ENCODE measurements at places on chromosomes 13 and 19. TPM values are rescaled to one million over a fixed set of nuclear protein-coding genes. Genes with fewer than 3 reads are reported as not detected.

CEACAM7 gene
- not detected for total RNA-seq

GRCh38 chr13:41645331-41645730, 188.0 kb downstream of the RGCC start:
- H3K4me3 ChIP-seq = no peak overlapping the region
- H3K27ac ChIP-seq = no peak overlapping the region
- no peak for DNase-seq
- H3K27me3 ChIP-seq = no peaks in the 10 kb centered on the region
- peaks cover 5% of the 10 kb centered on the region for H3K4me1 ChIP-seq
- H3K36me3 ChIP-seq = no peaks in the 10 kb centered on the region

- peaks cover 9% of the 10 kb centered on the region for H3K36me3 ChIP-seq
- DNase-seq = peak; percentile 90
- H3K4me1 ChIP-seq = peaks cover 56% of the 10 kb centered on the region
- peak overlapping the region; percentile 23 for H3K4me3 ChIP-seq
- H3K27ac ChIP-seq = peak overlapping the region; percentile 75
- H3K27me3 ChIP-seq = peaks cover 3% of the 10 kb centered on the region
Observed at GRCh38 chr19:45643024-45643926, 4.1 kb upstream of the EML2 start.

NLRP9 gene
- total RNA-seq = not detected

GRCh38 chr19:39111593-39112199, 13.9 kb upstream of the PAK4 start:
- no peak overlapping the region for H3K4me3 ChIP-seq
- H3K27me3 ChIP-seq = peaks cover 8% of the 10 kb centered on the region
- no peak for DNase-seq
- H3K4me1 ChIP-seq = peaks cover 5% of the 10 kb centered on the region

DNA sequence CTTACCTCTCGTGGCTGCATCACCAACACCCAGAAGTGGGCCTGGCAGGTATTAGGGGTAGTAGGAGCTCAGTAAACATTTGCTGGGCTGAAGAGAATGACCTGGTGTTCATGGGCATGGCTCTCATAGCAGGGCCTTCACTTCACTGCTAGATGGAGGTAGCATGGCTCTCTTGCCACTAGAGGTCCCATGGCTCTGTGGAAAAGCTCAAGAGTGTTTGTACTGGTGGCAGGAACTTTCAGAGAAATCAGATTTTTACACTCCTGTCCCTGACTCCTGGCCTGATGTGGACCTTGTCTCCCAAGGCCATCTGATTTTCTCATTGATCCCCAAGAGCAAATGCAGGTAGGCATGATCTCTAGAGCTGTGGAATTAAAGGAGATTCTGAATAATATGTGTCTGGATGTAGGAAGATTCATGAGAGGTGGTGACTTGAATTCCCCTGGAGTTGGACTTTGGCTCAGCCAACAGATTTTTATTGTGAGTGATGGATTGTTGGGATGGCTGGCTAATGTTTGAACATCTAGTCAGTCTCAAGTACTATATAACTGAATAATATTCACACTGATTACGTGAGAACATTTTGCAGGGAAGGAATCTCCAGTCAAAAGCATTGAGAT, 5.7 kb downstream of the ZNF574 start:
- H3K27me3 ChIP-seq = no peaks in the 10 kb centered on the region
- H3K4me3 ChIP-seq = no peak overlapping the region
- H3K36me3 ChIP-seq = peaks cover 22% of the 10 kb centered on the region
- peaks cover 27% of the 10 kb centered on the region for H3K4me1 ChIP-seq
- peak; percentile 41 for DNase-seq

GRCh38 chr13:44230071-44230470, 143.6 kb upstream of the SERP2 start:
- no peak for DNase-seq
- no peak overlapping the region for H3K4me3 ChIP-seq
- H3K4me1 ChIP-seq = no peaks in the 10 kb centered on the region
- H3K36me3 ChIP-seq = no peaks in the 10 kb centered on the region

DNA sequence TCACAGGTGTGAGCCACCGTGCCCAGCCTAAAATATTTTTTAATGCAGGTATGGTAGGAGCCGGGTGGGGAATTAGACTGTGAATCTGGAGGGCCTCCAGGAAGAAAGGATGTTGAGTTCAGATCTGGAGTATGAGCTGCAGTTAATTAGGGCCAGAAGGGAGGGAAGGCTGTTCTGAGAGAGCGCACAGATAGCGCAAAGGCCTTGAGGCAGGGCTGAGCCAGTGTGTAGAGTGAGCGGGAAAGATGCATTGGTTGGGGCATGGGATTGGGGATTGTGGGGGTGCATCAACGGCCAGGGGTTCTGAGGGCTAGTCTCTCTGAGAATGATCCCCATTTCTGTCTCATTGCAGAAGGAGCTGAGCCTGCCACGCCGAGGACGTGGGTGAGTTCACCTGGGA, 9.7 kb downstream of the MAST3 start:
- no peak for DNase-seq
- H3K36me3 ChIP-seq = peaks cover 1% of the 10 kb centered on the region
- peaks cover 22% of the 10 kb centered on the region for H3K4me1 ChIP-seq
- no peaks in the 10 kb centered on the region for H3K27me3 ChIP-seq

USHBP1 gene
- not detected for total RNA-seq

DNA sequence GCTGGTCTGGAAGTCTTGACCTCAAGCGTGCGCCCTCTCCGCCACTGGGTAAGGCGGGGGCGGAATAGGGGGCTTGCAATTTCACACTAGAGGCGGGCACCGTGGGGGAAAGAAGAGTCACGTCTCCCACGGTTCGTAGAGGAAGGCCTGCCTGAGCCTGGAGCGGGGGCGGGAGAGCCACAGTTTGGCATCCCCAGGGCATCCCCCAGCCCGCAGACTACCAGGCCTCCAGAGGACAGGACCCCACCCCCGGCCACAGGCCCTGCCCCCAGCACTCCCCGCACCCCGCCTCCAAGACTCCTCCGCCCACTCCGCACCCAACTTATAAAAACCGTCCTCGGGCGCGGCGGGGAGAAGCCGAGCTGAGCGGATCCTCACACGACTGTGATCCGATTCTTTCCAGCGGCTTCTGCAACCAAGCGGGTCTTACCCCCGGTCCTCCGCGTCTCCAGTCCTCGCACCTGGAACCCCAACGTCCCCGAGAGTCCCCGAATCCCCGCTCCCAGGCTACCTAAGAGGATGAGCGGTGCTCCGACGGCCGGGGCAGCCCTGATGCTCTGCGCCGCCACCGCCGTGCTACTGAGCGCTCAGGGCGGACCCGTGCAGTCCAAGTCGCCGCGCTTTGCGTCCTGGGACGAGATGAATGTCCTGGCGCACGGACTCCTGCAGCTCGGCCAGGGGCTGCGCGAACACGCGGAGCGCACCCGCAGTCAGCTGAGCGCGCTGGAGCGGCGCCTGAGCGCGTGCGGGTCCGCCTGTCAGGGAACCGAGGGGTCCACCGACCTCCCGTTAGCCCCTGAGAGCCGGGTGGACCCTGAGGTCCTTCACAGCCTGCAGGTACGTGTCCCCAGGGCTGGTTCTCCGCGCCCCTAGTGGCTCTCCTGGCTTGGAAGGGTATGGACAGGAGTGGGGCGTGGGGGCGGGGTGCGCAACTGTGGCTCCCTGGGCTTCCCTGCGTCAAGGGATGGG, at the start of gene ANGPTL4:
Gene ANGPTL4 (plus strand): TSS at position 353 of the 969 bp plus-strand sequence. CDS start 167 bp downstream, at position 520.
- no peaks in the 10 kb centered on the region for H3K36me3 ChIP-seq
- H3K27me3 ChIP-seq = peaks cover 49% of the 10 kb centered on the region
- peak; percentile 53 for DNase-seq
- peaks cover 22% of the 10 kb centered on the region for H3K4me1 ChIP-seq

HTR2A gene
- total RNA-seq = not detected

DNA sequence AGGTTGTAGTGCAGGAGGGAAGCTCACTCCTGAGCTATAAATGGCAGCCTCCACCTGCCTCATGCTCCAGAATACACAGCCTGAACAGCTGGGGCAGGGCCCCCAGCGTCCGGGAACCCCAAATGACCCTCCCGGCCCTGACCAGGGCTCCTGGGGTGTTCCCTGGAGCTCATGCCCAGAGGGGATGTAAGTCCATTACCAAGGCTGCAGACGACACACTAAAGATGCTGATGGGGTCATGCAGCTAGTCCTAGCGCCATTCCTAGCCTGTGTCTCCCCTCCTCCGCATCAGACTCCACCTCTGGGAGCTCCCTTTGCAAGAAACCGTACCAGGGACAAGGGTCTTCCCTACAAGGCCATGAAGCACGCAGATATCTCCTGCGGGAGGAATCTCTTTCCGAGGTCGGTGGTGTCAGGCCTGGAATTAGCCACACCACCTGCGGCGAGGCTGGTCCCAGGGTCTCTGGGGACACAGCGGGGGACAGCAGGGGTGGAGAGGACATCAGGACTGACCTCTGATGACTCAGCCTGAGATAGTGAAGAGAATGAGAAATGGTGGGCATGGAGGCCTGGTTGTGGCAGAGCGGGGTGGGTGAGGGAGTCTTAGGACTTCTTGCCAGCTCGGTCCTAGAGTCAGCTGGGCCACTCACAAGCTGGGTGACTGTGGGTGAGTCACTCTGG, 11.9 kb upstream of the TPM4 start:
- peaks cover 32% of the 10 kb centered on the region for H3K4me1 ChIP-seq
- DNase-seq = no peak
- no peak overlapping the region for H3K27ac ChIP-seq
- no peaks in the 10 kb centered on the region for H3K36me3 ChIP-seq
- peaks cover 3% of the 10 kb centered on the region for H3K27me3 ChIP-seq

CD22 gene
- total RNA-seq = not detected

DNA sequence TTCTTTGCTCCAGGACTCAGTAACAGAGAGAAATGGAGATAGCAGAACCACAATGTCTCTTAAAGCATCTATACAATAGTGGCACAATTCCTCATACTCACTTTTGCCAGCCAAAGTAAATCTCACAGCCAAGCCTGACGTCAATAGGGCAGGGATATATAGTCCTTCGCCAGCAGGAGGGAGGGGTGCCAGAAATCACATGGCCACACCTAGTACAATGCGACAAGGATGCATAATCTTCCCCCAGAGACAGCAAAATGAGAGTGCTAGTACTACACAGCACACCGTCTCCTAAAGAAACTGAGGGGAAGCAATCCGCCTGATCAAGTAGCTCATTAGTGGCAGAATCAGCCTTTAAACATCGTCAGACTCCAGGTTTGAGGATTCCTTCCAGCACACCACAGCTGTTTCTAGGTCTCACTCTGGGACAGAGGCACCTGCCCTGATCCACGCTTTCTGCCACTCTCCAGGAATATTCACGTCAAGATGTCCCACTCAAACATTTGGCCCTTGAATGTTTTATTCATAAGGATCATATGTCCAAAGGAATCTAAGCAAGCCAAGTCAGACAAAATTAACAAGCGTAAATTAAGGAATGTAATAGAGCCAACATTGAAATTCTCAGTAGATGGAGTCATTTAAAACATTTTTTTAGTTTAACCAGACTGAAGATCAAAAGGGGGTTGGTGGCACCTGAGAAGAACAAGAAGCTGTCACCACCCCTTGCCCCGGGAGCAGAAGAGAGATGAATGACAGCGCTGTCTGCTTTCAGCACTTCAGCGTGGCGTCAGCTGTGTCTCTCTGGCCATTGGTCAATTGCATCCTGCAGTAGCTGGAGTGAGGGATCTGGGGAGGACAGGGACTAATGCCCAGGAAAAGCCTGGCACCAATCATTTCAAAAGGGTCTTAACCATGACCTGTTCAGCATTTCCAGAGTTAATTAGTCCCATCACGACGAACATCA, 63.5 kb upstream of the SERP2 start:
- no peaks in the 10 kb centered on the region for H3K36me3 ChIP-seq
- DNase-seq = no peak
- H3K4me3 ChIP-seq = no peak overlapping the region
- H3K4me1 ChIP-seq = peaks cover 18% of the 10 kb centered on the region
- no peak overlapping the region for H3K27ac ChIP-seq

ZNF296 gene
- 4.1 TPM for total RNA-seq

GRCh38 chr19:30488191-30488590, 116.0 kb downstream of the ZNF536 start:
- H3K36me3 ChIP-seq = no peaks in the 10 kb centered on the region
- peaks cover 3% of the 10 kb centered on the region for H3K27me3 ChIP-seq
- no peak overlapping the region for H3K27ac ChIP-seq

GRCh38 chr19:35153701-35154524, 622 bp upstream of the FXYD5 start:
- peak overlapping the region; percentile 100 for H3K4me3 ChIP-seq
- H3K36me3 ChIP-seq = peaks cover 43% of the 10 kb centered on the region
- H3K27ac ChIP-seq = peak overlapping the region; percentile 99
- H3K27me3 ChIP-seq = no peaks in the 10 kb centered on the region
- H3K4me1 ChIP-seq = peaks cover 53% of the 10 kb centered on the region

GRCh38 chr13:81738364-81738763, 1397.4 kb upstream of the SPRY2 start:
- no peaks in the 10 kb centered on the region for H3K27me3 ChIP-seq
- H3K4me1 ChIP-seq = no peaks in the 10 kb centered on the region
- DNase-seq = no peak
- no peak overlapping the region for H3K4me3 ChIP-seq
- H3K36me3 ChIP-seq = no peaks in the 10 kb centered on the region

PEG3 gene
- total RNA-seq = not detected

- H3K27me3 ChIP-seq = no peaks in the 10 kb centered on the region
- peaks cover 6% of the 10 kb centered on the region for H3K36me3 ChIP-seq
- no peak overlapping the region for H3K27ac ChIP-seq
- DNase-seq = no peak
- peaks cover 15% of the 10 kb centered on the region for H3K4me1 ChIP-seq
Observed at GRCh38 chr13:49295244-49295643, 47.5 kb downstream of the CDADC1 start.

SMIM24 gene
- 0.33 TPM for total RNA-seq

CD209 gene
- total RNA-seq = not detected

GRCh38 chr19:39277598-39277997, 9.4 kb downstream of the IFNL2 start:
- no peaks in the 10 kb centered on the region for H3K4me1 ChIP-seq
- no peaks in the 10 kb centered on the region for H3K36me3 ChIP-seq
- no peak for DNase-seq

CSNK1G2 gene
- 119 TPM for total RNA-seq
